ENCODE measurements at places on chromosomes 16 and 17.

DNA sequence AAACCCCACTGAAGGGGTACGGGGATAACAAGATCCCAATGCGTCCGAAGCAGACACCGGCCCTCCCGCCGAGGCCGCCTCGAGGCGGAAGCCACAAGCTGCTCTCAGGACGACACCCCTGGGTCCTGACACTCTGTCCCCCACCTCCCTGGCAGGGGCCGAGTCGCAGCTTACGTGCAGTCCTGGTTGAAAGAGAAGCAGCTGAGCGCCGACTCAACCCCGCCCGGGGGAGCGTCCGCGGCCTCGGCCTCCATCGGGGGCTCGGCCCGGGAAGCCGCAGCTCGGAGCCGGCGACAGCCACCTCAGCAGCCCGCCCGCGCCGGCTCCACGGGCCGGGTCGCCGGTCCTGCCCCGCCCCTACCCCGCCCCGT is at the start of gene WIPI1:
WIPI1 (minus strand) TSS at position 329 of the 371 bp plus-strand sequence; CDS start at position 254, 75 bp downstream.
- DNase-seq: peak; percentile 78

GRCh38 chr17:49647256-49647585 is 30.7 kb downstream of the SPOP start:
- DNase-seq: no peak

GRCh38 chr16:88303890-88304819 is 78.6 kb upstream of the ZNF469 start:
- DNase-seq: peak; percentile 36

GRCh38 chr17:58521680-58522079 is 7.2 kb upstream of the MTMR4 start:
- no peak for DNase-seq

Measured in ovary (tissue), 10 donors.